ENCODE measurements at places on chromosomes 1 and 21.

DNA sequence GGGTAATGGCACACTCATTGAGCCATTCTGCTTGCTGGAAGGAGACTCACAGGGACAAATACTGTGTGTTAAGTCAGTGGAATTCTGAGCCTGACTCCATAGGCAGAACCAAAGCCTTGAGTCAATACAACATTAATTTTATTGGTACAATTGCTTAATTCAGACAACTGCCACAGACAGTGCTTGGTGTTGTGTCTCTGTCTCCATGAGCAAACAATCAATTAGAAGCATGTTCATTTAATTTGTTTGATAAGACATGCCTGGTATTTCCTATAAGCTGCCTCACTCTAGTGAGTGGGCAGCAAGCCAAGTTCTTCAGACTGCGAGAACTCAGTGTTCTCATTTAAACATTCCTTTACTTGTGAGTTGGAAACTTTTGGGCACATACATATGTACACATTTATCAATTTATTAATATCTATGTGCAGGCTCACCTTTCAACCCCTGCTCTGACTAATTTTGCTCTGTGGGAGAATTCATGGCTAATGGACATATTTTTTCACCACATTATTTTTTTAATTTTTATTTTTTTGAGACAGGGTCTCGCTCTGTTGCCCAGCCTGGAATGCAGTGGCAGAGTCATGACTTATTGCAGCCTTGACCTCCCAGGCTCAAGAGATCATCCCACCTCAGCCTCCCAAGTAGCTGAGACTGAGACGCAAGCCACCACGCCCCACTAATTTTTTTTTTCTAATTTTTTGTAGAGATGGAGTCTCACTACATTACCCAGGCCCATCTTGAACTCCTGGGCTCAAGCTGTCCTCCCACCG lies 4.5 kb upstream of the SRSF10 start:
- DNase-seq = peak; percentile 77

DNA sequence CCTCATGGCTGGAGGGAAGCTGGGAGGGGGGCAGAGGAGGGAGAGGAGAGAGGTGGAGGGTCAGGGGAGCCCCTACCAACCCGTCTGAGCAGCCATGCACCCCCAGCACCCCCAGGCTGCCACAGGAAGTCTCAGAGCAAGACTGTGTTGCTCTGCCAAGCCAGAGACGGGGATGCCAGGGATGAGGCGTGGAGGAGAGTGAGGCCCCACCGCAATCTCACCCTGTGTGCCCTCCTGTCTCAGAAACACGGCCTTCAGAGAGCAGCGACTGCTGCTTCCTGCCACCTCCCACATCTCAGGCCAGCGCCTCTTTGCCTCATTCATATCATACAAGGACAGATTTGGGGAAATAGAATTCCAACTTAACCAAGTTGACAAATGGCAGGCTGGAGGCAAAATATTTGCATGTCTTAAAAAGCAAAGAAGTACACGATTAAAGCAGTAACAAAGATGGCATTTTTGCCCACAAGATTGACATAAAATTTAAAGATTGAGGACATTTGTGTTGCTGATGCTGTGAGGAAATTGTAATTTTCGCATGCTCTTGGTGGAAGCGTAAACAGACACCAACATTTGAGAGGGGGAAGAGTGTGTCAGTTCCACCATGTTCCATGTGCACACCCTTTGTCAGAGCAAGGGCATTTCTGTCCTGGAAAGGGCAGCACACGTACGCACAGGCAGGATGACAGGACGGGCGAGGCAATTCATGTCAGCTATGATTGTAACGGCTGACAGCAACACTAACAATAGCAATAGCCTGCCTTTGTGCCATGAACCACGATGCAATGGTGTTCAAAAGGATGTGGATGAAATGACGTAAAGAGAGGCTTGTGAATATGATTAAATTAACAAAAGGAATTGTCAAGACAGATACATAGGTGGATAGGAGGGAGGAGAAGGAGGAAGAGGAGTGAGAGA lies 59.0 kb upstream of the BACE2 start:
- peak; percentile 58 for DNase-seq

DNA sequence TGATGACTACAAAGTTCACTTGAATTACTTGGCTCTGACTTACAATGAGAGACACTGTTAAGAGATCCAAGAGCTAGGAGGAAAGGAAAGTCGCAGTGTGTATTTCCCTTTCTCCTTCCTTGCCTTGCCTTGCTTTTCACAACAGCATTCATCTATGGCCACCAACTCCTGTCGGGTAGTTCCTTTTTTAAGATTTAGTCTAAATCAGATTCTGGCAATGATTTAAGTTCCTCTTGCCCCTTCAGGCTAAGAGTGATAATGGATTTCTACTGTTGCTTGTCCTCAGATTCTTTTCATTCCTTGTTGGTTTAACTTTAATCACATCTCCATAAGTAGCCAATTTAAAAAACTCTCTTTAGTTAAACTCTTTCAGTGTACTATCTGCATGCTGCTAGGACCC lies 91.9 kb downstream of the GTF2B start:
- DNase-seq = no peak

DNA sequence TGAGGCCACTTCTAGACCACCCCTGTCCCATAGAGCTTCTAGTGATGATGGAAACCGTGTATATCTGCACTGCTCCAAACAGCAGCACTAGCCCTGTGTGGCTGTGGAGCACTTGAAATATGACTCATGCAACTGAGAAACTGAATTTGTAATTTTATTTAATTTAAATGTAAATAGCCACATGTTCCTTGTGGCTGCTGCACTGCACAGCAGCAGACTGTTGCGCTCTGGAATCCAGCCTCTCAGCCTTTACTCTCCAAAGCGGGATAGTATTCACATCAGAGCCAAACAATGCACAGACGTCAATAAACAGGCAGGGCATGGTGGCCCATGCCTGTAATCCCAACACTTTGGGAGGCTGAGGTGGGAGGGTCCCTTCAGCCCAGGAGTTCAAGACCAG lies 12.0 kb downstream of the CAPN2 start:
- no peak for DNase-seq

DNA sequence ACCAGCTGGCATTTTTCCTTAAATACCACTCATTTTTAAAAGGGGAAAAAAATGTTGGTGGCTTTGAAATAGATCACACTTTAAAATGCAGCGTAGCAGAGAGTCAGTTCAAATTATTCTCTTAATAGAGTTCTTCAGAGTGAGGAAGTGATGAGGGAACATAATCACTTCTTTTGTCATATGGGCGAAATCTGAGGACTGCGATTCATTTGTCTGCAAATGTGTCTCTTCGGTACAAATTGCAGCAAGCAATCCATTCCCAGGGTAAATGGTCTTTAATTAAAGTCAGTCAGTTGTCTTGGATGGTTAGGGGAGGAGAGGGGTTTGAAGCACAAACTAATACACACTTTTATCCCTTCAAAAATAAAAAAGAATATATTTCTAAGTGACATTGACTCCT lies 86.0 kb upstream of the SELENON start:
- DNase-seq = no peak

GRCh38 chr21:39444421-39445180 lies 977 bp downstream of the LCA5L start:
- DNase-seq = peak; percentile 70

GRCh38 chr1:211741116-211741515 lies 65.7 kb upstream of the NEK2 start:
- no peak for DNase-seq

- DNase-seq = peak; percentile 4
Observed at GRCh38 chr1:38671221-38671620, 188.4 kb downstream of the RRAGC start.

DNA sequence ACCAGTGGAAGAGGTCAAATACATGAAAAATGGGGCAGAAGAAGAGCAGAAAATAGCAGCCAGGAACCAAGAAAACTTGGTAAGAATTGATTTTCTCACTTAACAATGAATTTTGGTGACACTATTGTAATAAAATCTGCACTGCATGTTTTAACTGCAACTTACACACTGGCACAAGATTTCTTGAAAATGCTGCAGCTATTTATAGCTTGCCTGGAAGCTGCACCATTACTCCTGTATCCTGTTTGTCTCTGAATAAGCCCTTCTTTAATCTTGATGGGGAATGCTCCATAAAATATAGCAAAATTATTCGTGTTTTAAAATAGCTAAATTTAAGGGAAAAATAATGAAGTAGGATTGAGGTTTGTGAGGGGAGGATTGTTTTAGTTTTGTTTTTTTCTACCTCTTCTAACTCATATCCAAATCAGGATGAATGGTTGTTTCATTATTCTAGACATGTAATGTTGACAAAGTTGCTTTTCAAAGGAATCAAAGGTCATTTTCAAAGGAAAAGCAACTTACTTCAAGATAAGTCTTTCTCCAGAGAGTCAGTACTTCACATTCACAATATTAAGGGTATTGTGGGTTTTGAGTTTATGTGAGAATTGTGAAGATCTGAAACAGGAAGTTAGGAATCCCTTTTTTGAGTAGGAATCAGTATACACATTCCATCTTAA lies 120.9 kb downstream of the C1orf21 start:
- no peak for DNase-seq

DNA sequence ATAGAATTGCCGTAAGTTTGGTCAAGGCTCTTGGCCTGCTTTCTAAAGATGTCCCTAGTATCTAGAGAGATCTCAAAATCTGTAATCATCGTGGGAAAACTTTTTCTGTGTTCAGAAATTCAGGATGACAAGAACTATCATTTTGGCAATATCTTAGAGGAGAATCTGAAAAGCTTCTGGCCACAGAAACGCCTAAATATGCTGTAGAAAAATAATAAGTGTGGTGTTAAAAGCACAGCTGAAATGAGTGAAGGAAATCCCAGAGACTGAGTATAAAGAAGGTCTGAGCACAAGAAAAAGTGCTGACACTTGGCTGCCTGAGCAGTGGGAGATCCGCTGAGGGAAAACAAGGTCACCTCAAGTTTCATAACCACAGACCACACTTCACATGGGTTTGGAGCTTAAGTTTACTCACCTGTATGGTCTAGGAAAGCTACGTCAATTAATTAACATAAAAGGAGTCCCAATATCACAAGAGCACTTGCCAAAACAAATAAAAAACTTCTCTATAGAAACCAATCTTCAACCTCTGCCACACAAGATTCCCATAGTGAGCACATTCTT lies 235.2 kb upstream of the IRF2BP2 start:
- DNase-seq = no peak

DNA sequence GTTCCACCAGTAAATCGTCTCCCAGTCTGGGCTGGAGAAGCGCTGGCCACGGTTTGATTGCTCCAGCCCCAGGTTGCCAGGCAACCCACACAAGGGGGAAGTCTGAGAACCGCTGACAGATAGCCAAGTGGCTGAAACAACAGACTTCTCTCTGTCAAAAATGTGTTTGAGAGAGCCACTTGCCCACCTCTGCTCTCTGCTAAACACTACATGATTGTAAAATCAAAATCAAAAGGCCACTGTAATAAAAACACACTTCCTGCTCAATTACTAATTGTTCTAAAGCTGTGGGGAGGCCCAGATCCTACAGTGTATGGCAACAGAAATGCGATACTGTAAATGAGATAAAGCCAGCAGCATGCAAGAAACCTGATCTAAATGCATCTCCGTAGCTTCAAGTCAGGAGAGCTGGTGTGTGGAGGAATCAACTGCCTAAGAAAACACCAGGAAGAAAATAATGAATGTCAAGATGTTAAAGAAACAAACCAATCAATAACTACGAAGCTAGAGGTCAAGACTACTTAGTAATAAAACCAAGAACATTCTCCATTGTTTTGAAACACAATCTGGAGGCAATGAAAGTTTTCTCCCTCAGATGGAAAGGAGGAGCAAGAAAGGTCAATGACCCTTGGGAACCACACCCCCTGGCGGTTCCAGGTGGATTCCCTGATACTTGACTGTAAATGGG lies 121.2 kb downstream of the SLC45A1 start:
- DNase-seq = peak; percentile 87

- DNase-seq = no peak
Observed at GRCh38 chr1:12436817-12437599, 181.0 kb downstream of the DHRS3 start.

GRCh38 chr1:170284512-170284911 lies 138.8 kb downstream of the NTMT2 start:
- peak; percentile 12 for DNase-seq

- DNase-seq = peak; percentile 81
Observed at GRCh38 chr1:117067533-117068370, 7.6 kb downstream of the TTF2 start.

DNA sequence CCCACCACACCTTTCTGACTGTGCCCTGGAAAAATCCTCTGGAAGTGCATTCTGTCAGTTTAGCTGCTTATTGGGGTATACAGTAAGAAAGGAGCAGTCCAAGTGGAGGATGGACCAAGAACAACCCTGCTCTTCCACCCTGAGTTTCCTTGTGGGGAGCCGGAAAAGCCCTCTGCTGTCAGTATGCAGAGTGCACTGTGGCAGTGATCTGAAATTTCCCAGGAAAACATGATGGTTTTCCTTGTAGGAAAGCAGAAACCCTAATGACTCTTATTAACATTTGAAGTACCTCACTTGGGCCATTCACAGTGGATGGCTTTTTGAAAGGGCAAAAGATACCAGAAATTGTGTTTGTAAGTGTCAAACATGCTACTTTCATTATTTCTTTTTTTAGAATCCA lies 20.5 kb downstream of the ELAVL4 start:
- DNase-seq = no peak

GRCh38 chr1:245500546-245500945 lies 345.8 kb downstream of the KIF26B start:
- DNase-seq = peak; percentile 35

GRCh38 chr21:29338256-29338655 lies 39.5 kb downstream of the BACH1 start:
- DNase-seq = no peak

All from eye (tissue), 1 donor.